Nasal cavity respiratory epithelium epithelial cell of viscerocranial mucosa (primary cell): ENCODE measurements at places on chromosomes 13 and 19. TPM values are rescaled to one million over a fixed set of nuclear protein-coding genes. Genes with fewer than 3 reads are reported as not detected.

ELSPBP1 gene
- not detected in 2 replicates for total RNA-seq

SH2D3A gene
- total RNA-seq = 44.9 and 56.4 TPM in 2 replicates

ZNF506 gene
- 10.3 and 18.0 TPM in 2 replicates for total RNA-seq

TMEM38A gene
- total RNA-seq = 4.4 and 22.5 TPM in 2 replicates

APOC4 gene
- total RNA-seq = not detected in 2 replicates

TPTE2 gene
- total RNA-seq = not detected in 2 replicates

CEACAM8 gene
- total RNA-seq = not detected in 2 replicates

TEKTIP1 gene
- total RNA-seq = 0.14 TPM in 1 of 2 replicates, not detected in the other

MPND gene
- total RNA-seq = 3.8 and 7.5 TPM in 2 replicates

IER2 gene
- 57.9 and 78.6 TPM in 2 replicates for total RNA-seq

PSG5 gene
- total RNA-seq = 0.21 TPM in 1 of 2 replicates, not detected in the other

CNFN gene
- total RNA-seq = 0.36 and 13.7 TPM in 2 replicates

NAPSA gene
- under 0.01 and 0.78 TPM in 2 replicates for total RNA-seq

ERICH4 gene
- total RNA-seq = not detected in 2 replicates

ICAM5 gene
- total RNA-seq = 1.7 and 6.4 TPM in 2 replicates

DDX49 gene
- total RNA-seq = 54.3 and 69.4 TPM in 2 replicates

VSTM1 gene
- not detected in 2 replicates for total RNA-seq
